ENCODE measurements at places on chromosomes 6 and 20.

GRCh38 chr20:63272105-63273058 is at the start of gene ARFGAP1:
TSS of gene ARFGAP1 (plus strand) at chr20:63272813. CDS start at chr20:63275581, 2,768 bp downstream.
- DNase-seq, result peak; percentile 73

- DNase-seq, result no peak
Measured at GRCh38 chr20:8952721-8953120, 116.2 kb upstream of the PLCB4 start.

DNA sequence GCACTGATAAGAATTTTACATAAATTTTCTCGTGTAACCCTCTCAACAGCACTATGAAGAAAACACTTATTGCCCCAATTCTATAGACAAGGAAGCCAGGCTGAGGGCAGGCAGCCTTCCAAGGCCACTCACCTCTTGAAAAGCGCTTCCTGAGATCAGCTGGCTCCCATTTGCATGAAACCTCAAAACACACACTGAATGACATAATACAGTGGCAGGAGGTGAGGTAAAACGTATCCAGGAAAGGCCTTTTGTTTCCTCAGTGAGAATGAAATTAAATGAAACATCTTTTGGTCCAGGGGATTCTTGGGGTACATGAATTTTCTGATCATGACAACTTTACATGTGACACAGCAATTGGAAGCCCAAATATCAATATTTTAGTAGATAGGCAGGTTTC is 112.5 kb downstream of the WDR27 start:
- no peak for DNase-seq

GRCh38 chr6:102417368-102417998 is 1024.0 kb downstream of the GRIK2 start:
- no peak for DNase-seq

GRCh38 chr6:3061501-3061941 is 6.8 kb upstream of the RIPK1 start:
- DNase-seq, result no peak

GRCh38 chr6:49342410-49342809 is 120.6 kb downstream of the MMUT start:
- no peak for DNase-seq
